ENCODE measurements at places on chromosomes 3 and 15.

DNA sequence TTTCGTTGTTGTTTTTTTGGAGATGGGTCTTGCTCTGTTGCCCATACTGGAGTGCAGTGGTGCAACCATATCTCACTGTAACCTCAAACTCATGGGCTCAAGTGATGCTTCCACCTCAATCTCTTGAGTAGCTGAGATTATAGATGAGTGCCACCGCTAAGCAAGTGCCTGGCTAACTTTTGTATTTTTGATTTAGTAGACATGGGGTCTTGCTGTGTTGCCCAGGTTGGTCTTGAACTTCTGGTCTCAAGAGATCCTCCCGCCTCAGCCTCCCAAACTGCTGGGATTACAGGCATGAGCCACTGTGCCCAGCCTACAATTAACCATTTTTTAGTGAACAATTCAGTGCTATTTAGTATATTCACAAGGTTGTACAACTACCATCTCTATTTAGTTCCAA, 42.2 kb downstream of the ARHGEF3 start:
- no peak for DNase-seq

GRCh38 chr15:44654858-44655257, 8.6 kb downstream of the SPG11 start:
- no peak for DNase-seq

DNA sequence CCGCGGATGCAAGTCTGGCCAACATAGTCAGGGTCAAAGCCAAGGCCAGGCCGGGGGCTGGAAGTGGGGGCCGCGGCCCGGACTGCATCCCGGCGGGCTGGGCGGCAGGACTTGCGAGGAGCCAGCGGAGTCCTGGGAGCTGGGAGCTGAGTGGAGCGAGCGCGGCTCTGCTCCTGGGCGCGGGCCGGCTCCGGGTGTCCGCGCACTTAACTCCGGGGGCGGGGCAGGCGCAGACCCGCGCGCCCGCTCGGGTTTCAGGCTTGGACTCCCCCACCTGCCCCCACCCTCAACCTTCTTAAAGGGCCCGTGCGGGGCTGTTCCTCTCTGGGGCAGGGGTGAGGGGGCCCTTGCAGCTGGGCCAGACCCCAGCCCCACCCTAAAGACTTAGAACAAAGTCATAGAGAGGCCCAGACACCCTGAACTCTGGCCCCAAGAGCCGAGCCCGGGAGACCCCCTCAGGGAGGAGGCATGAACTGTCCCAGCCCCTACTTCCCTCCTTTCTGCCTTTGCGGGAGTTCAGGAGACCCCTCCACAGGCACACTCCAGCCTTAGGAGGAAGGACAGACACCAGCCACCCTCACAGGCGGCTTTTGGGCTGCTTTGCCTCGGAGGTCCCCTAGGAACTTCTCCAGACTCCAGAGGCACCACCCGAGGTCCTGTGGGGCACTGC, at the start of gene CSPG4:
CSPG4 (minus strand) TSS at position 181 of the 670 bp plus-strand sequence; CDS start at position 88, 93 bp downstream.
- DNase-seq, result no peak

- no peak for DNase-seq
These were observed 215.6 kb upstream of the CD96 start for GRCh38 chr3:111326144-111326995.

GRCh38 chr15:56036546-56037067, 43.2 kb upstream of the NEDD4 start:
- no peak for DNase-seq

GRCh38 chr3:174419216-174419615, 439.9 kb upstream of the NAALADL2 start:
- DNase-seq, result no peak

DNA sequence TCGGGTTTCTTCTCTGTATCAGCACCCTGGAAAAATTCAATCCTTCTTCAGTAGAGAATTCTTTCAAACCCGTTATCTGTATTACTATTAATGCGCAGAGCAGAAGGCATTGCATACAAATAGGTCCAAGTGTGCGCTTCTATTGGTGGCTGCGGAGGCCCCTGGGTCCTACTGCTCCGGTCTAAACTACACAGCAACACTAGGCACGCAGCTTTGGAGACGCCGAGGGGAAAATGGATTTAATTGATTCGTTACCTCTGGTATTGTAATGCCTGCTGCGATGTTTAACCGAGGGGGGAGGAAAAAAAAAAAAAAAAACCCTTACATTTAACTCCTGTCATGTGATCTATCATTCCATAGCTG, at the start of gene ROBO1:
ROBO1 (minus strand) TSS at position 94 of the 363 bp plus-strand sequence.
- DNase-seq, result no peak

DNA sequence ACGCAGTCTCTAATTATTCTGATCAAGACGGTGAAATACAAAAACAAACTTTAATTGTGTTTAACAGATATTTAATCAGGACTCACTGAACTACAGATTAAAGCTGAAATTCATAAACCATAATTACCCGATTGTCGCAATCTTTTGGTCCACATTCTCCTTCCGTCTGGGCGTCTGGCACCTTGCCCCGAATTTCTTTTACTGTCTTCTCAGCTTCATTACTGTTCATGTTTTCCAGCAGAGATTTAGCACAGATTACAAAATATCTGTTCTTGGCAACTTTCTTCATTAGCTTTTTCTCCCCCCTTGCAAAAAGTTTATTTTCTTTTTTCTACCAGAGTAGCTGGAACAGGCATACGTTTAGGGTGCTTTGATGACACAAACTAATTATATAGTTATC, 271.4 kb downstream of the TIGIT start:
- no peak for DNase-seq

DNA sequence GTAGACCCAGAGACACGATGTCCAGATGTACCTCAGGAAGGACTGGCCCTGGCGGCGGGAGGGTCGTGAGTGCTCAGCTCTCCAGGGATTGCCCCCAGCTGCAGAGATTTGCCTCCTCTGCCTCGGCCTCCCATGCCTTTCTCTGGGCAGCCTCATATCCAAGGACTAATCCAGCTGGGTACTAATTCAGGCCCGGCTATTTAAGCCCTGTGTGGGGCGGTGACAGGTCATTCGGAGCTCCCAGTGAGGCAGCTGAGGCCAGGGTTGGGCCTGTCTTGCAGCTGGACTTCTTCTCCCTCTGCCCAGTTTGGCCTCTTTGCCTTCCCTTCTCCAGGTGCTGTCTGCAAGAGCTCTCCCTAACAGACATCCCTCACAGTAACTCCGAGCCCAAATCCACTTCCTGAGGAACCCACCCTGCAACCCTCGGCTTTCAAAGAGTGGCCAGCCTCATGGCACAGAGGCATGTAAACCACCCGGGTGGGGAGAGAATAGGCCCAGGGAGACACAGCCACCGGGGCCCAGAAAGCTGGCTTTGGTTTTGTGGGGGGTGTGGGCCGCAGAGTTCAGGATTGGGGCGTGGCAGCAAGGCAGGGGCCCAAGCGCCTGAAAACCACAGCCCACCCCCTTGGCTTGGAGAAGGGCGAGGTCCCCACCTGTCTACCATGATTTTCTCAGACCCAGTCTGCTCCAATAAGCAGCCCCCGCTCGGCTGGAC, 85.8 kb downstream of the PPCDC start:
- DNase-seq, result no peak

DNA sequence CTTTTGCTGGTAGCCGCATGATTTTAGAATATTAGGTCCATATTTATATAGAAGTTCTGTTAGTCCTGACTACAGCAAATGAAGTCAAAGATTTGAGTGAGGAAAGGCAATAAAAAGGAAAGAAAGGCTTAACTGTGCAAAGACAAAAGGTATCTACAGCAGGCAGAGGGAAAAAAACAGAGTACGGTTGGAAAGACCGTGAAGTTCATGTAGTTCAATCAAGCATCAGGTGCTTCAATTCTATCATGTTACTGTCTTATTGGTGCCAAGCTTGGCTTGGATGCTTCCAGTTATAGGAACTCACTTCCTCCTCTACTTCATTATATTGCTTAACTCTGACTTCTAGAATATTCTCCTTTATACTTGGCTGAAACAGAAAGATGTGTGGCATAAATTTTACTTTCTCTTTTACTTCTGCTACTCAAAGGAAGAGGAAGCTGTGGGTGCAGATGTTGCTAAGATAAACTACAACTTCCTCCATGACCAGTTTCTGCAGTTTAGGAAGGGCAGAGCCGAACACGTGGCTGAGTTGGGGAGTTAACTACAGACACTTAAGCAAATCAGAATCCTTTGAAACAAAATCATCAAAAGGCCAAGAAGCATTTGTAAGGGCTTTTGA, 72.6 kb upstream of the ZBED2 start:
- peak; percentile 58 for DNase-seq

- DNase-seq, result no peak
These were observed 33.3 kb downstream of the AMOTL2 start for GRCh38 chr3:134340982-134341365.

- no peak for DNase-seq
These were observed 26.1 kb downstream of the CEP152 start for GRCh38 chr15:48784756-48785155.

DNA sequence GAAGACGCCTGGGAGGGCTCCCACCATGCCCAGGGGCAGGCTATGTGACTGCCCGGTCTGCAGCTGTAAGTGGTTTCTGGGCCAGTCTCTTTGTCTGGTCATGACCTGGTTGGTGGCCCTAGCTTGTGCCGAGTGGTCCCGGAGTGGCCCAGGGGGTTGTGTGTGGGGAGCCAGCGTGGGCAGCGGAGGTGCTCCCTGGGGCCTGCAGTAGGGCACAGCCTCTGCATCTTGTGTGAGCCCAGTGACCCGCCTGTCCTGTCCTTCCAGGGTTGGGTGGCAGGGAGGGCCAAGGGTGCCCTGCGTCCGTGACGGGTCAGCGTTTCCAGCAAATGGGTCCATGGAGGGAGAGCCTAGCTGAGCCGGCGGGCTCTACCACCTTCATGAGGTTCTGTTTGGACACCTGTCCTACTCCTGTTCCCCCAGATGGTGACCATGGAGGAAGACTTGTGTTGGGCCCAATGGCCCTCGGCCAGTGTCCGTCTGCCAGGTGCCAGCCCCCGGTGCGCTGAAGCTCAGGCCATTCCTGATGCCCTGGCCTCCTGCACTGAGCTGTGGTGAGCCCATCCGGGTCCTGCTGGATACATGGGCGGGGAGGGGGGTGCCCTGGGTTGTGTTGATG, 215.4 kb downstream of the SNRPN start:
- no peak for DNase-seq

DNA sequence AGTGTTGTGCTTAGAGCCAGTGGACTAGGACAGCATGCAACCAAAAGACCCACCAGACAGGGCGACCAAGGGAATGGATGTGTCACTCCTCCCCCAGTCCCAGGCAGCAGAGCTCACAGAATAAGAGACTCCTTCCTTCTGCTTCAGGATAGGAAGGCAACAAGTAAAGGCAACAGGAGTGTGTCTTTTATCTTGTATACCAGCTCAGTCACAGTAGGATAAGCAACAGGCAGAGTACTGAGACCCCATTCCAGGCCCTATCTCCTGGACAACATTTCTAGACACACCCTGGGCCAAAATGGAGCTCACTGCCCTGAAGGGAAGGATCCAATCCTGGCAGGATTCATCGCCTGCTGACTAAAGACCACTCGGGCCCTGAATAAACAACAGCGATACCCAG, 25.0 kb downstream of the PDCD10 start:
- DNase-seq, result no peak

- no peak for DNase-seq
These were observed 1144.5 kb downstream of the TUSC7 start for GRCh38 chr3:117853923-117854668.

DNA sequence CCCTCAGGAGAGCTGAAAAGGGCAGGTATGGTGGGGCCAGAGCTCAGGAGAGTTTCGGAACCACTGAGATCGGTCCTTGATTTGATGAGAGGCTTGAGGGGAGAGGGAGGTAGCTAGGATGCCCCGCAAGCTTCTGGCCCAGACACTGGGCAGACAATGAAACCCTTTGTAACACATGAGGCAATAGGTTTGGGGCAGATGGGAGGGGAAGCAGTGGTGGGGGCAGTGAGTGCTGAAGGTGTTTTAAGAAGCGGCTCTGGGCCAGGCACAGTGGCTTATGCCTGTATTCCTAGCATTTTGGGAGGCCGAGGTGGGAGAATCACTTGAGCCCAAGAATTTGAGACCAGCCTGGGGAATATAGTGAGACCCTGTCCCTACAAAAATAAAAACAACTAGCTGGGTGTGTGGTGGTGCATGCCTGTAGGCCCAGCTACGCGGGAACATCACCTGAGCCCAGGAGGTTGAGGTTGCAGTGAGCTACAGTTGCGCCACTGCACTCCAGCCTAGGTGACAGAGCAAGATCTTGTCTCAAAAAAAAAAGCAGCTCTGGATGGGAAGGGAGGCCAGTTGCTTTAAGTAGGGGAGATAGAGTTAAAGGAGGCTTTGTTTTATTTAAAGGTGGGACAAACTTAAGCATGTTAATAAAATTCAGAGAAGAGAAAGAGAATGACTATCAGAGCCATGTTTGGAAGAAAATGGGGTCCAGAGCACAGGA, 9.6 kb upstream of the SNX22 start:
- no peak for DNase-seq

DNA sequence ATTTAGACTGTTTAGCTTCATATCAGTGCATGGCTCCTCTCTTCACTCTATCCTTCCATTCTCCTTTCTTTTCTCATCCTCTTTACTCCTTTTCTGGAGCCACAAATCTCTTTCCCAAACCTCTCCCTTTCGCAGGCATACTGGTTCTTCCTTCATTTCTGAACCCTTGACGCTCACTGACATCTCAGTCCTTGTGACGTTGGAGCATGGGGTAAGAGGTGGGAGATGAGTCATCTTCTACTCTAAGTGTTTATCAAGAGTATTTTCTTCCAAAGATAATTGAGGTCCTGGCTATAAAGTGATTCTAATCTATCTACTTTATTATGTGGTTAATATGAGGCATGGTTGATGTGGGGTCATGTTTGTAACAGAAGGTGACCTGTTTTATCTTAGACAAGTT, 414.2 kb downstream of the AGBL1 start:
- DNase-seq, result no peak

DNA sequence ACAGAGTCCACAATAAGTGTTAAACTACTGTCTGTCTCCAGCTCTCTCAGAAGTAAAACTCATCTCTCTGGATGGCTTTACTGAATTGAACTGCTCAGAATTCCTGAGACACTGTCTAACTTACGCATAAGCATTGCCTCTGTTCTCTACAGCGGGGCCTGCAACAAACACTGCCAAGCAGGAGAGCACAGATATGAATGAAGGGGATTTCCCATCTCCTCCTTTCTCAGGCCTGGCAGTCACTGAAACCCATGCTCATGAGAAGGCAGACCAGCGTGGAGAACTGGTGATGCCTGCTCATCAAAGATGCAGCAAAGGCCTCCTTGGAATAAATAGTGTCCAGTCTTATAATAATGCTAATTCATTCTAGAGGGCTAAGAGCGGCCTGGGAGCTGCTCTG, 10.3 kb downstream of the RASGRP1 start:
- DNase-seq, result no peak

Data from GM18507 (cell line).